ENCODE measurements at places on chromosomes 13 and 19.
A peak's percentile ranks its signal among the peaks of the same experiment; 100 is the strongest.

DNA sequence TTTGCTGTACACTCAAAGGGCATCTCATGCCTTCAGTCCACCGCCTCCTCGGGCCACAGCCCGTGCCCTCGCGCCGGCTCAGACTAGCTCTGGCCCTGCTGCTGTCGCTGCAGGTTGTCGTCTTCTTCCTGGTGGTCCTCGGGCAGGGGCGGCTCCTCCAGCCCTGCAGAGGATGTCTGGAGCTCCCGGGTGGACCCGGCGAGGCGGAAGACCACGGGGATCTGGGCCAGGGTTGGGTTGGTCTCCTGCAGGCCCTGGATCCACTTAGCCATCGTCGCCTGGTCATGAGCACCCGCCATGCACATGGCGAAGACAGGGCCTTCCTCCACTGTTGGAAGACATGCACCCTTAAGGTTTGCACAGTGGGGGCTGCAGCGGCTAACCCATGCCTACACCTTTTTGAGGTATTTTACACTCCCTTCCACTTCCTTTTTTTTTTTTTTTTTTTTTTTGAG lies 489 bp upstream of the ZNF653 start:
- DNase-seq = no peak

DNA sequence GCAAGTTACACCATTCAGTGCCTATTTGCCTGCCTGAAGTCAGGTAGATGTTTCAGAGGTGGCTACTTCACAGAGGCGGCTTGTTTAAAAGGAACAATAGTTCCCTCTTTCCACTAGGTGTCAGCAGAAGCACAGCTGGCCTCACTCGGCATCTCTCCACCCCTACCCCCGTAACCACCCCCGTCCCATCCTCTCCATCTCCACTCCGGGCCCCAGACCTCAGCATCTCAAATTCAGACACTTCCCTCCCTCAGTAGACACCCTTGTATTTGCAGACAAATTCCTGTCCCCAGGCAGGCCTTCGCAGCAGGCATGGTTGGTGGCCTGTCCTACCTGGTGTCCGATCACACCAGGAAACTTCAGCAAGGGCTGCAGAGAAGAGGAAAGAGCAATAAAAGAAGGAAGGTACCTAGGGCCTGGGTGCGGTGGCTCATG lies 9.1 kb upstream of the DPP9 start:
- peak; percentile 61 for DNase-seq

- peak; percentile 96 for DNase-seq
Observed at GRCh38 chr19:42121656-42122069, 10.6 kb downstream of the POU2F2 start.

GRCh38 chr13:92433386-92433785 lies 793.2 kb upstream of the GPC6 start:
- no peak for DNase-seq

DNA sequence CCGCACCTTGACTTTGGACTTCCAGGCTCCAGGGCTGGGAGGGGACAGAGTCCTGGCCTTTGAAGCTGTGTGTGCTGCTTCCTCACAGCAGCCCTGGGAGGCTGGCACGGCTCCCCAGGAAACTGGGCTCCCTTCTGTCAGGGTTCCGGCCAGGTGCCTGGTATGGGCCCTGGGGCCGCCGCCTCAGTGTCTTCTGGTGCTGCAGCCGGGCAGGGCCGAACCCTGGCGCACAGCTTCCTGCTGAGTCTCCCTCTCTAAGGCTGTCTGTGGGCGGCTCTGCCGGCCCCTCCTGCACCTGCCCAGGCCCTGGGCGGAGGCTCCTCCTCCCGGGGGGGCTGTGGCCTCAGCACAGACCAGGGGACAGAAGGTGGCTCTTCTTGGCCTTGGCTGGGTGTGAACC lies 32.4 kb downstream of the GPX4 start:
- no peak for DNase-seq

DNA sequence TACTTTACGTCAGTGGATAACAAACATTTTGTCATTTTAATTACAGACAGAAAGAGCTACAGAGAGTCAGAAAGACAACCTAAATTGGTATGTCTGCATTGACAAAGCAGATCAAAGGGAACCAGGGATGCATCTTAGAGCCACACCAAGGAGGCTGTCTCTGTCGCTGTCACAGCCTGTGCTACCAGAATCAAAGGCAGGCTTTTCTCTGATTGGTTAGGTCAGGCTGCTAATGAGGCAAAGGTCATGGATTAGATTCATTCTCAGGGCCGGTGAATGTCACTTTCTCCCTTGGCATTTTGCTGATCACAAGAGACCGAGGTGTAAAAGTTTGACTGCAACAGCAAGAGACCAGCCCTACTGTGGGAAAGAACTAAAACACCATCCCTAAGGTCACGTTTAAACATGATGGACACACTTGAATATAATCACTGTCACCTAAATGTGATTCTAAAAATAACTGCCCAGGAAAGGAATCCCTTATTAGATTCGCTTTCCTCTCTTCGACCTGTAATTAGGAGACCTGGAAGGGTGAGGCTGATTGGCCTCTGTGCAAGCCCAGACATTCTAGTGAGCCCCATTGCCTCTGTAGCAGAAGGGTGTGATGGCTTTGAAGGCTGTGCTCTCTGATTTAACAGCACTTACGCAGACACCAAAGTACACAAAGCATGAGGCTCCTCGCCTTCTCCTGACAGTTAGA lies 314.4 kb upstream of the NBEA start:
- DNase-seq = no peak
